ENCODE measurements at places on chromosomes 12 and 14.

DNA sequence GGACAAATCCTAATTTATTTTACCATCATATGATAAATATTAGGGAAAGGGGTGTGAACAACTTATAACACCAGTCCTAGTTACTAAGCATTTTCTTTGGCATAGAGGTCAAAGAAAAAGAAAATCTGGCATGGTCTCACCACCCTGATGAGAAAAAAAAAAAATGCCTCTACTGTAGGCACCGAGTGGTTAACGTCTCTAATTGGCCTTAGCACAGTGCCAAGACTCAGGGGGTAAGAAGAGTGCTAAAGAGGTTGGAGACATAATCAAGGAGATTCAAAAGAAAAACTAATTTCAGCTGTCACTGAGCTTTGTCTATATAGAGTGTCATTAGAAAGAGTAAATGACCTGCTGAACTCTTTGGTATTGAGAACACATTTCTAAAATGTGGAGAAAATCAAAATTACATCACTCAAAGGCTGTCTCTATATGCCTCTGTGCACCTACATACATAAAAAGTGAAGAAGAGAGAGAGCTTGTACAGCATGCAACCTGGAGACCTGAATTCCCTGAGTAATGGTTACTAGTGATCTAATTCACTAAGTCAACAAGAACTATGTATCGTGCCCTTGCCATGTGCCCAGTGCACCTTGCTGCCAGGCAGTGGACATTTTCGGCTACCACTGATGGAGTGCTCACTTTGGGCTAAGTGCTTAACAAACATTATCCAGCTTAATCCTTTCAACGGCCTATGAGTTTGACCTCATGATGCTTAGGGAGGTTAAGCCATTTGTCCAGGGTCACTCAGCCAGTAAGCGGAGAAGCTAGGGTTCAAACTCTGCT is 113.8 kb upstream of the G2E3 start:
- DNase-seq = no peak

GRCh38 chr14:95396221-95396620 is 76.5 kb upstream of the CLMN start:
- DNase-seq = no peak

DNA sequence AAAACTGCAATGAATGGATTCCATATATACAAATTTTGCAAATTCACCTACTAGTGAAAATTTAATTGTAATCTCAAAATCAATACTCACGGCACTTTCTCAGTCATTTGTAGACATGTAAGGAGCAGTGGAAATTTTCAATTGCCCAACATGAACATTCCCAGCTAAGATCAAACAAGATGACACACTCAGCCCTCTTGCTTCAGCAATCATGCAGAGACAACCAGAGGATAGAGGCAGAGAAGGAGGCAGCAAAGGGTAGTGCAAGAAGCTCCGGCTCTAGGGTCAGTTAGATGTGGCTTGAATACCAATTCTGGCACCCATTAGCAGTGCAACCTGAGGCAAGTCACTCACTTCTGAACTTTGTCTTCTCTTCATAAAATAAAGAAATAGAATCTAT is 91.5 kb upstream of the SLC35F4 start:
- DNase-seq = no peak

DNA sequence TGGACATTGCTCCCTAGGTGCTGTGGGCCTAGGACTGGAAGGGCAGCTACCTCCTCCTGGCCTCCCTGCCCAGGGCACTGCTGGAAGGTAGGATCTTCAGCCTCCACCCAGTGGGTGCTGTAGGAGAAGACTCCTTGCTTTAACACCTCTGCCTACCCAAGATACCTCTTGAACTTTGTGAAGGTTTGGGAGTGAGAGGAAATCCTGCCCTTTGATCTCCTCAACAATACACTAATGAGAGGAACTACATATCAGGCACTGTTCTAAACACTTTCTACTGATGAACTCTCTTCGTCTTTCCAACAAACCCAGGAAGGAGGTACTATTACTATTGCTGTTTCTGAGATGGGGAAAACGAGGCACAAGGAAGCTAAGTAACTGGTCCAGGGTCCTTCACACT is 66.9 kb downstream of the PLEKHG3 start:
- DNase-seq = no peak

Data from islet precursor cell (in vitro differentiated cells).